ENCODE measurements at places on chromosomes 12 and 14. TPM values are rescaled to one million over a fixed set of nuclear protein-coding genes. Genes with fewer than 3 reads are reported as not detected.
A peak's percentile ranks its signal among the peaks of the same experiment; 100 is the strongest.

GRCh38 chr12:944211-944610 lies 5.3 kb downstream of the RAD52 start:
- H3K36me3 ChIP-seq, result peaks cover 36% of the 10 kb centered on the region
- H3K4me1 ChIP-seq, result peaks cover 14% of the 10 kb centered on the region
- no peak for DNase-seq
- no peak overlapping the region for H3K4me3 ChIP-seq
- H3K27me3 ChIP-seq, result no peaks in the 10 kb centered on the region

DNA sequence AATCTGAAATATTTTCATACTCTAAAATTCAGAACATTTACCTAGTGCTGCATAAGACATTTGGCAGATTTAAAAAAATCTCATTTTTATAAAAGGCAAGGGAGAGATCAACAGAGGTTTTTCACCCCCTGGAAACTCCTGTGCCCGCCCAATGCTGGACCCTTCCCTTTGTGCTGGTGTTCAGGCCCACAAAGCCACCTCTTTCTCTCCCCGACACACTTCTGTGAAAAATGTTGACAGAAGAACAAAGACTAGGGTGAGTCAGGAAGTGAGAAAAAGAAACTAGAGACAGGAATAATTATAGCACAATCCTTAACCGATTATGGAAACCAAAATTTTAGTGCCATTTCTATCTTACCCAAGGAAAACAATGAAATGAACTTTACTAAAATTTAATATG lies 197.7 kb upstream of the STXBP6 start:
- H3K4me3 ChIP-seq, result no peak overlapping the region
- H3K4me1 ChIP-seq, result no peaks in the 10 kb centered on the region
- no peak overlapping the region for H3K27ac ChIP-seq
- no peak for DNase-seq
- no peaks in the 10 kb centered on the region for H3K36me3 ChIP-seq
- H3K27me3 ChIP-seq, result no peaks in the 10 kb centered on the region

- no peaks in the 10 kb centered on the region for H3K36me3 ChIP-seq
- peaks cover 12% of the 10 kb centered on the region for H3K27me3 ChIP-seq
- peaks cover 20% of the 10 kb centered on the region for H3K4me1 ChIP-seq
- no peak for DNase-seq
- H3K4me3 ChIP-seq, result no peak overlapping the region
- no peak overlapping the region for H3K27ac ChIP-seq
Observed at GRCh38 chr14:22426711-22427110, 162.3 kb downstream of the DAD1 start.

- H3K4me1 ChIP-seq, result no peaks in the 10 kb centered on the region
- no peak for DNase-seq
- H3K27ac ChIP-seq, result no peak overlapping the region
- H3K27me3 ChIP-seq, result no peaks in the 10 kb centered on the region
Observed at GRCh38 chr12:3273409-3273853, 196.3 kb downstream of the TSPAN9 start.

DNA sequence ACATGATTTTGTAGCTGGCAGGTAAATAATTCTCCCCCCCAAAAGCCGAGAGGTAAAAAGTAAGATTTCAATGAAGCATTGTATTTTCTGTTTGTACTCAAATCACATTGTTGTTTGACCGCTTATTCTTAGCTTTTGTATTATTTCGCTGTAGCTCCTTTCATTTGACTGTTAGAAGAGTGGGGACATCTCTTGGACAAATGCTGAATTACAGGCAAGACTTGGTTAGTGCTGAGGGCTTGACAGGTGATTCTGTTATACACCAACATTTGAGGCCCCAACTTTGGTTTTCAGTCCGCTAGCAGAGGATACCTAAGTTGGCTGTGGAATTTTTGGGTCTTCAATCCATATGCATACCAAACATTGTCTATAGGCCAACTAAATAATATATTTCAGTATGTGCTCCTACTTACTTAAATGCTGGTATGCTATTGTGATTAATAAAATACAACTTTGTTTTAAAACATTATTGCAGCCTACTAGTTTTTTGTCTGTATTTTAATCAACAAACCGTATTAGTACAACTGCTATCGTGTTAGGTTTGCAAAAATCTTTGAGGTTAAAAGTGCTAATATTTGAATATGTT lies 102.2 kb downstream of the ERC1 start:
- H3K4me1 ChIP-seq, result peaks cover 12% of the 10 kb centered on the region
- H3K36me3 ChIP-seq, result no peaks in the 10 kb centered on the region
- H3K27me3 ChIP-seq, result no peaks in the 10 kb centered on the region
- H3K4me3 ChIP-seq, result no peak overlapping the region

DNA sequence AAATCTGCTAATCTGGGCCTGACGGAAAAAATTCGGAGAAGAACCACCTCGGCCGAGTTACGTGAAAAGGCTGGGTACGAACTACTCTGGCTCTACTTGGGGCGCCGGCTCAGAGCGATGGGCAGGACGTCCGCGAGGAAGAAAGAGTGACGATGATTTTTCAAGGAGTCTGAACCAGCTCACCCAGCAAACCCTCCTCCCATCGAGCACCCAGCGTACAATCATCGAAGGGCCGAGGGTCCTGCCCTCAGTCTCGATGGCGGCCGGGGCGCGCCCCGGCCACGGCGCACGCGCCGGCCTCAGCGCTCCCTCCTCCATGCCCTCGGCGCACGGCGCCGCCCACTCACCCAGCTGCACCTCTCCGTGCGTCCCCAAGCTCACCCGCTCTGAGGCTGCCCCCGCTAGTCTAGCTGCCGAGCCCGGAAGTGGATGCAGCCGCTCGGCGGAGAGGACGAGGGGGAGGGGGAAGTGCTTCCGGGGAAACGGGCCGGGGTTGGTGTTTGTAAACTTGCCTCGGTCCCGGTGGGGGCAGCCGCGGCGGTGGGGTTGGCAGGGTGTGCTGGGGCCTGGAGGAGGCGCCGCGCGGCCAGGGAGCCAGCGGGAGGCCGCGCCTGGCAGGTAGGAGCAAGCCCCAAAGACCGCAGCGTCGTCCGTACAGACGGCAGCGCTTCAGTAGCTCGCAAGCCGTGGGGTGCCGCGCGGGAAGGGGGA lies at the start of the genes CSAD and ZNF740:
TSS of gene CSAD (minus strand) at position 706 of the 711 bp plus-strand sequence. CDS start 7,455 bp downstream, outside the sequence.
TSS of gene ZNF740 (plus strand) at position 503 of the 711 bp plus-strand sequence. CDS start 1,262 bp downstream, outside the sequence.
- H3K4me3 ChIP-seq, result peak within 1 kb of the TSS; percentile 85
- no peaks in the 10 kb centered on the region for H3K27me3 ChIP-seq
- peaks cover 16% of the 10 kb centered on the region for H3K36me3 ChIP-seq
- peak within 1 kb of the TSS; percentile 99 for H3K27ac ChIP-seq

DNA sequence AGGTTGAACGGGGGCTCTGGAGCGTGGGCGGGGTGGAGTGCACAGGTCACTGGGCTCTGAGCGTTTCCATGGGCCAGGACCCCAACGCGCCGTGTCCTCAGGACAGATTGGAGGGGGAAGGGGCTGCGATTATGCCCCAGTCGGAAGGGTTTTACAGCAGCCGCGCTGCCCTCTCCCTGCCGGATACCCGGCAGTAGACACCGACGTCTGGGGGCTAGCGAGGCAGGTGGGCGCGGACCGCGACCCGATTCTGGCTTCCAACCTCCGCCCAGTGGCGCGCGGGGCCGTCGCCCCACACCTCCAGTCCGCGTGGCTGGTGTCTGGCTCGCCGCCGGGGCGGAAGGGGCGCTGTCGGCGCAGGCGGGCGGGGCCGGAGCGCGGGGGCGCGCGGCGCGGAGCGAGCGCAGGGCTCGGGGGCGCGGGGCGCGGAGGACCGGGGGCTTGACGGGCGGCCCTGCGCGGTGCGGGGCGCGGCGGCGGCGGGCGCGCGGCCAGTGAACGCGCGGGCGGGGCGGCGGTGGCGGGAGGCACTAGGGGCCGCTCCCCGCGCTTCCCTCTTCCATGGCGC lies 2.4 kb upstream of the KIF26A start:
- no peak overlapping the region for H3K4me3 ChIP-seq
- no peak overlapping the region for H3K27ac ChIP-seq
- H3K27me3 ChIP-seq, result peaks cover 65% of the 10 kb centered on the region

GRCh38 chr12:6965026-6965661 lies 5.3 kb downstream of the PHB2 start:
- peak overlapping the region; percentile 97 for H3K4me3 ChIP-seq
- DNase-seq, result peak; percentile 90
- no peaks in the 10 kb centered on the region for H3K27me3 ChIP-seq
- H3K36me3 ChIP-seq, result peaks cover 22% of the 10 kb centered on the region

DNA sequence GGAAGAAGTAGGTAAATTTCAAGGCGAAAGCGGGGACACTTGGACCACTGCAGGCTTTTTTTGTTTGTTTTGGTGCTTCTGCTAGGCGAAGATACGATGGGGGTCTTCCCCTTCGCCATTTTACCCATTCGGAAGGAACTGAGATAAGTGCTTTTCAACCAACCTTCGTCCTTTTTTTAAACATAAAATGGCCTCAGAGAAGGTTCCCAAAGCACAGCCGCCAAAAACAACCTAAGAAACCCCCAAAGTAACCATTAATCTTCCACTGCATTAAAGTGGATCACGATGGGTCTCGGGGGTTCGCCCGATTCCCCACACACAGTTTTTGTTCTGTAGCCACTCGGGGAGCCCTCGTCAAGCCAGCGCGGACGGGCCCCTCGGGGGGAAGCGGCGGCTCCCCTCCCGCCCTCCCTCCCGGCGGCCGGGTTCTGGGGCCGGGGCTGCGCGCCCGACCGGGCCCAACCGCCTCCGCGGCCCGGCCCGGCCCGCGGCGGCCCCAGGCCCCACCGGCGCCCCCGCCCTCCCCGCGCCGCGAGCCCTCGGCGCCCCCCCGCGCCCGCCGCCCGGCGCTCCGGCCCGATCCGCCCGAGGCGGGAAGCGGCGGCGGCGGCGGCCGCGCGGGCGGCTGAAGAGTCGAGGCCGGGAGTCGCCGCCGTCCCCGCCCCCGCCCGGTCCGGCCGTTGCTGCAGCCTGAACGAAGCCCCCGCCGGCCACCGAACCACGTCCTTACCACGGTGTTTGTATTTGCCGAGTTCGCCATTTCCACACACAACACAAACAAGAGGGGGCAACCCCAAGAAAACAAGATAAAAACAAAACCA lies 790 bp downstream of the GTF2A1 start:
- no peaks in the 10 kb centered on the region for H3K27me3 ChIP-seq
- no peak for DNase-seq
- peaks cover 27% of the 10 kb centered on the region for H3K4me1 ChIP-seq
- H3K36me3 ChIP-seq, result peaks cover 10% of the 10 kb centered on the region
- H3K4me3 ChIP-seq, result peak overlapping the region; percentile 97

DNA sequence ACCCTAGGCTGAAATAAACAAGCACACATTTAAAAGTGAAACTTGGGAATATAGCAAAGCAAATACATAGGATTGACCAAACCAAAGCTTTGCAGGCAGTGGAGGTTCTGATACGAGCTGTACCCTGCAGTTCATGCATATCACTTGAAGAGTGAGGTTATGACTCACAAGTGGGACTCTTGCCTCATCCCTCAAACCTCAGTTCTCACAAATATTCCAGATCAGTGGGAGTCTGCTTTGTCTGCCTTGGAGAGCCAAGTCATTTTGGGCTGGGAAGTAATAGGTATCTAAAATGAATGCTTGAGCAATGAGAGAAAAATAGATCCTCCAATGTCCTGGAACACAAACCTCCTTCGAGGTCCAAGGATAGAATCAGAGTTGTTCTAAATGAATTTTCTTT lies 116.4 kb downstream of the LRIG3 start:
- H3K27ac ChIP-seq, result no peak overlapping the region
- peaks cover 1% of the 10 kb centered on the region for H3K36me3 ChIP-seq
- no peak for DNase-seq
- H3K4me3 ChIP-seq, result no peak overlapping the region

Gene BATF
- not detected for total RNA-seq
